ENCODE measurements at places on chromosomes 7 and 10.
A peak's percentile ranks its signal among the peaks of the same experiment; 100 is the strongest.

- DNase-seq: no peak
Observed at GRCh38 chr10:95276367-95277200, 14.2 kb downstream of the PDLIM1 start.

DNA sequence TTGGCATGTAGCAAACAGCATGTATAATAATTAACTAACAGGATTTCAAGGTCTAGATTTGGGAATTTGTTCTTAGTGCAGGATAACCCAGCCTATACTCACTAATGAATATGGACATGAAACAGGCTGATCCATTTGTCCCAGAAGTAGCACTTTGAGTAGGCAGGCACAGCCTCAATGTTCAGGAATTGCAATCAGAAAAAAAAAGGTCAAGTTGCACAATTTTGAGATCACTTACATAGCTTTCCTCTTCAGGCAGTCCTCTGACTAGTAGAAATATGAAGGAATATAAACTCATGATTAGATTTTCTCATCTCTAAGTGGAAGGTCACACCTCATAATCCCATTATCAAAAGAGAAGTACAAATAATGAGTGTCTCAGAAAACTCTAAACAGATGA, 921.4 kb upstream of the CELF2 start:
- DNase-seq: no peak

- no peak for DNase-seq
Observed at GRCh38 chr10:77285529-77286182, 352.0 kb downstream of the KCNMA1 start.

- DNase-seq: peak; percentile 78
Observed at GRCh38 chr10:91006752-91007346, 86.0 kb upstream of the ANKRD1 start.

DNA sequence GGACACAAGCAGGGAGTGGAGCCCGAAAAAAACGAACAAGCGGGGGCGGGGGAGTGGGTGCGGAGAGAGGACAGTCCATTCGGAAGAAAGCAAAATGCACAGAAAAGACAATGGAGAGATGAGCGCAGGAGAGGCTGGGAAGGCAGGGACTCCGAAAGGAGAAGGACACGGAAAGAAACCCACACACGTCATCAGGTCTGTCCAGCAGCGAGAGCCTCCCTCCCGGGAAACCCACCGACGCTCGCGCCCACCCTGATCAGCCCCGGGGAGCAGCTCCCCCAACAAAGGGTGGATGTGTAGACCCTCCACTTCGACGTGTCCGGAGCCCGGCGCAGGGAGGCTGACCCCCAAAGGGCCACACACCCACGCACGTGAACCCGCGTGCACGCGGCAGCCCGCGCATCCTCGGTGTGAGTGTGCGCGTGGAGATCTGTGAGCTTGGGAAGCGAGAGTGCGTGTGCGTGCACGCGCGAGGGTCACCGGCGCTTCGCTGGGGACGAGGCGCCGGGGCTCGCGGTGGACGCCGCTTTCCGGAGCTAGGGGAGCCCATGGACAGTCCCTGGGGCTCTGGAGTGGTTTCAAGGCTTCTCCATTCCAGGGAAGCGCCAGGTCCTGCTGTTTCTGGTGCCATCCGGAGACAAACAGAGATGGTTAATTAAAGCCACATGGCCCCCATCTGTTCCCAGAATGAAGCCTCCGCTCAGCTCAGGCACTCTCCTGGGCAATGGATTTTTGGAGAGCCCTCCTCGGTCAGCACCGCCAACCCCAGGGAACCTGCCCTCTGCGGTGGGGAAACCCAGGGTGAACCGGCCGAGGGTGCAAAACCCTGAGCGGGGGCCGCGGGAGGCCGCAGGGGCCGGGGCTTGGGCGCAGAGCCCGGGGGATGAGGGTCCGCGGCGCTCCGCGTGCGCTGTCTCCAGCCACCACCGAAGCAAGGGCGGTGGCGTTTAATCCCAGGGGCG, 916 bp downstream of the LAMB1 start:
- no peak for DNase-seq

GRCh38 chr10:87861566-87861952, 1.8 kb downstream of the KLLN start:
- no peak for DNase-seq

GRCh38 chr7:76403780-76404494, 5.6 kb downstream of the SSC4D start:
- DNase-seq: no peak

GRCh38 chr7:24475166-24475961, 97.9 kb upstream of the PALS2 start:
- no peak for DNase-seq

DNA sequence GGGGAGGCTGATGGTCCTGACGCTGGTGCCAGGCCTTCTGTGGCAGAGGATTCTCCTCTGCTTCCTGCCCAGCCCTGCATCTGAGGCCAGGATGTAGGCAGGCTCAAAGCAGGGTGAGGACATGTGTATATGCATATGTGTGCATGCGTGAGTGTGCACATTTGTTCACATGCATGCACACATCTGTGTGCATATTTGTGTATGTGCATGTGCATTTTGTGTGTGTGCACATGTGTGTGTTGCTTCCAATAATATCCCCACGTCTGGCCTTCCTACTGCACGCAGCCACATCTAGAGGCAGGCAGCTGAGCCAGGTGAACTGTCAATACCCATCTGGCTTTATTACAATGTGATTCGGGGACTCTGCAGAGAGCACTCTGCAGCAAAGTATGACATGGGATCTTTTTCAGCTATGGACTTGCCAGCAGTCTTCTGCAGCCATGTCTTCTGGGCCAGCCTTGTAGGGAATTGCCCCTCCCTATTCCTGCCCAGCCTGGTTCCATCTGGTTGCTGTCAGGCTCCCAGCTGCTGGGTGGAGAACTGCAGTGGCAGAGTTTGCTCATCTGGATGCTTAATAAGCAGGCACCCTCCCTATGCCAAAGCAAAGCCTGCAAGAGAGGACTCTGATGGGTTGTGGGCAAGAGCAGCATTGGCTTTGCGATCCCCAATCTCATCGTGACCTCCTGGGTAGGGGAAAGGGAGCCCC, 140.7 kb downstream of the PFKFB3 start:
- DNase-seq: no peak

DNA sequence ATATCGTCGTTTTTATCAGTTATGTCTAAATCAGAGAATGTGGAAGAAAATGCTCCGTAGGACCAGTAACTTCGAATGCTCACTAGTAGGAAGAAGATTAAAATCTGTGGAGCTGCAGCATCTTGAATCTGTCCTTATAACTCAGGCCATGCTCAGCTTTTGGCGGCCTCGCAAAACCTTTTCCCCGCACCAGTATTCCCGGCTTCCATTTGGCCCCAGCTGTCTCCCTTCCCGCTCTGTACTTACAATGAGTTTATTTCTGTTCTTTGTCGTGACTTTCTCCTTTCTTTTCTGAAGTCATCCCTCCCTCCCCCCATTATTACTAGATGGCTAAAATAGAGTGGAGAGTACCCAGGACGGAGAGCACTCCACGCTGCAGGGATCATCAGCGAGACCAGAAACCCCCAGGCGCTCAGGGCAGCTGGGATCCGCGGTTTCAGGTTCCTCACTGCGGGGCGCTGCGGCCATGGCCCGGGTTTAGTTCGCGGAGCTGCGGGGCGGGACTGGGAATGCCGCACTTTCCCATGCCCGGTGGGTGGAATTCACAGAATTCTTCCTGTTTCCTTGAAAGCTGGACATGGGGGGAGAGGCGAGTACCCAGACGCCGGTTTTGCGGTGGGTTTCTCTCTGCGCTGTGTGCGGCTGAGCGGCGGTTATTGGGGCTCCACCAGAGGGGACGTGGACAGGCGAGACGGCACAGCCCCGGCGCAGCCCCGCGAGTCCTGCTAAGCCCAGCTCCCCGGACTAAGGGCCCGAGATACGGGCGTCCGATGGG, 183.5 kb downstream of the POM121L12 start:
- DNase-seq: no peak

DNA sequence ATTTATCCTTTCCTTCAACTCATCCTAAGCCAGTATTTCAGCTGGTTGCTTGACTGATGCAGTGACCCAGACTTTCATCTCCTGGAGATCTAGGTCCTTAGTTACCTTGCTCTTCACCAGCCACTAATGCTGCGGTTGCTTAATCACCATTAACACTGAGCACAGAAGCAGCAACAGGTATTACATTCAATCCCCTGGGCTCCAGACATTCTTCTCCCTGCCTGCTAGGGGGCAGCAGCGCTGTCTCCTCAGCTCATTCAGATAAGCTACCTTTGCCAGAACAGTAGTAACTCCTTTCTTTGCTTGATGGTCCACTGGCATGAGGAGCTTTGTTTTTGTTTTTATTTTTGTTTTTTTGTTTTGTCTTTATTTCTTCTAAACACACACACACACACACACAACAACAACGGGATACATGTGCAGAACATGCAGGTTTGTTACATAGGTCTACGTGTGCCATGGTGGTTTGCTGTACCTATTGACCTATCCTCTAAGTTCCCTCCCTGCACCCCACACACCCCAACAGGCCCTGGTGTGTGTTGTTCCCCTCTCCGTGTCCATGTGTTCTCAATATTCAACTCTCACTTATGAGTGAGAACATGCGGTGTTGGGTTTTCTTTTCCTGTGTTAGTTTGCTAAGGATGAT, 1043.2 kb upstream of the C7orf33 start:
- peak; percentile 18 for DNase-seq

DNA sequence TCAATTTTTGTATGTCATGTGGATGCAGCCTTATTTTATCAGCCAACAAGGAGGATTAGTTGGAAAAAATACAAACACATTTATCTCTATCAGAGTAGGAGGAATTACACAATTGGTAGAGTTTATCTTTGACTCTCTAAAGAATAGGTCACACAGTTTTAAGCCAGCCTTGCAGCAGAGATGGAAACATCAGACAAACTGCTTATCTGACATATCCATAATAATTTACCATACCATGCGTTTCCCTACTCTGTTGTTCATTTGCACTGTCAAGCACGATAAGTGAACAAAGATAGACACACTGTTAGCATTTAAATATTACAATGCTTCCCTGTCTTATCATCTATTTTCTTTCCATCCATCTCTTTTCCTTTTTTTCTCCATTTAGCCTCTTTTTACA, 283.7 kb upstream of the SMIM30 start:
- DNase-seq: no peak

DNA sequence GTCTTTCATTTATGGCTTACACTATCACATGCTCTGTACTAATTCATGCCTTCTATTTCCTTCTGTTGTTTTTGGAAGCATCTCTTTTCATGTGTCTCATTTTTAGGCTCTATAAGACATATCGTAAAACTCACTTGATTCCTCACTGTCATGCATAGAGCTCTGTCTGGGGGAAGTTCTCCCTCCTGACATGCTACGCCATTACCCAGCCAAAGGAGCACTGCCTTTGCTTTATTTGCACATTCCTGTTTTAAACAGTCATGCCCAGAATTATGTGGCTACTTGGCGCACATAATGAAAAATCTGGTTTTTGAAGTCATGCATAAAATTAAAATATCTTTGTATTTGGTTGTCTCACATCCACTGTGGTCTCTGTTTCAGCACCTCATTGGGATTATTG, 17.6 kb upstream of the AKR1C3 start:
- no peak for DNase-seq

- DNase-seq: no peak
Observed at GRCh38 chr7:1407892-1408291, 51.4 kb downstream of the MICALL2 start.

- DNase-seq: peak; percentile 80
Observed at GRCh38 chr10:44932517-44933450, 21.6 kb downstream of the TMEM72 start.

DNA sequence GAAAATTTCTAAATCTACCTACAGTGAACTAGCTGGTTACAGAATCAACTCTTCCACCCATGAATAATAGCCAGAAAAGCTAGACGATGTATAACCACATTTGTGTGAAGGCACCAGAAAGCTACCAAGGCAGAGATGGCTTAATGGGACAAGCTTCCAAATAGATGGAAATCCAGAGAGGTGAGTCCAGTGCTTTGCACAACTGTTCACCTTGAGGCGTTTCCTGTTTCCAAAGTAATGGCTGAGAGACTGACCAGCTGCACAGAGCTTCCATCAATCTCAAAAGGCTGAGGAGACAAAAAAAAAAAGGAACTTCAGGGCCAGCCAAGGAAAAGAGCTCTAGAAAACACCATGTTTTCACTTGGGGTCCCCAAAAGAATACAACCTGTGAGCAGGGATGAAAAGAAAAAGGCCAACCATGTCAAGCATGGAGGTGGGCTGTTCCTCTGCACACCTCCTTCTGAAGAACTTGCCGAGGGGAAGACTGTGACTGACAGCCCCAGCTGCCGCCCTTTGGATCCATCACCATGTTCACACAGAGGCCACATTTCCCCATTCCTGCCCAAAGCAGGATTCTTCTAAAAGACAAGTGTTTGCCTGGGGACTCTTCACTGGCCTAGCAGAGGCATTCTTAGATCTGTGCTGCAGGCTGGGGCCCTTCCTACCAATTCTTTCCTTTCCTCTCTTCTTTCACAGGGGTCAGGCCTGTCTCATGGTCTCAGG, 72.9 kb downstream of the ARHGAP21 start:
- no peak for DNase-seq

DNA sequence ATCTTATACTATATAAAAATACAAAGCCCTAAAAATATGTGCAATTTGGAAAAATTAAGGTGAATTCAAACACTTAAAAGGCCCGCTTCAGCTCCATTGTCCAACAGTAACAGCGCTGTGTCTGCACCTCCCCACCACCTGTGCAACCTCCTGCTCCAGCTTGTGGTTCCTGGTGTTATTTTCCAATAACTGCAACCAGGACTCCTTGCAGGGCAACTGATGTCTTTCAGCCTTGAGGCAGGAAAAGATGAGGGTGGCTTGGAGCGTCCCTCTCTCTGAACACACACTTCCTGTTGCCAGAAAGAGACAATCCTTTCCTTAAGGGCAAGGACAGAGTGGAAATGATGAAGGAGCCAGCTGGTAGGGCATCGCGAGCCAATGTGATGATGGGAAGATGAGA, 336.0 kb downstream of the GLRX3 start:
- DNase-seq: no peak

DNA sequence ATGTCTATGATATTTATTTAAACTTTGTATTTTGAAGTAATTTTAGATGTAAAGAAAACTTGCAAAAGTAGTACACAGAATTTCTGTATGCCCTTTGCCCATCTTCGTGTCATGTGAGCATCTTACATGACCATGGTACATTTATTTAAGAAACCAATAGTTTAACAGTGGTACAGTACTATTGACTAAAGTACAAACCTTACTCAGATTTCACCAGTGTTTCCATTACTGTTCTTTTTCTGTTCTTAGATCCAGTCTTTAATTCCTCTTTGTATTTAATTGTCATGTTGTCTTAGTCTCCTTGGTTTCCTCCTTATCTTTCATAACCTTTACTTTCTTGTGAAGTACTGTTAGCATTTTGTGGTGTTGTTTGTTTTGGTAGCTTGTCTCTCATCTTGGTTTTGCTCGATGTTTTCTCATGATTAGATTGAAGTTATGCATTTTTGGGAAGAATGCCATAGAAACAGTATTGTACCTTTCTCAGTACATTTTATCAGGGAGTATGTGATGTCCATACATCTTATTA, 24.1 kb downstream of the TAX1BP1 start:
- DNase-seq: no peak

- no peak for DNase-seq
Observed at GRCh38 chr7:12091231-12091630, 119.9 kb upstream of the TMEM106B start.

GRCh38 chr7:3412871-3413270, 111.8 kb downstream of the SDK1 start:
- DNase-seq: no peak

Measured in activated CD4-positive, alpha-beta T cell treated with anti-CD3 and anti-CD28 coated beads, Interleukin-2, Interleukin-4, amounts not matched to agents 100 ng/mL and 50 ng/mL, durations not matched to agents 16 hours and 8 hours (primary cell).